Vein endothelial cell (primary cell): ENCODE measurements at places on chromosomes 11 and 22. TPM values are rescaled to one million over a fixed set of nuclear protein-coding genes. Genes with fewer than 3 reads are reported as not detected.

The LRRN4CL gene
- 0.19 and 0.33 TPM in 2 replicates for total RNA-seq

The CENPM gene
- total RNA-seq = 9.1 and 12.6 TPM in 2 replicates

The OSBP2 gene
- 9.9 and 10.8 TPM in 2 replicates for total RNA-seq

The MUC6 gene
- total RNA-seq = not detected in 2 replicates

The C11orf42 gene
- total RNA-seq = not detected in 2 replicates

The CTSW gene
- total RNA-seq = 0.33 TPM in 1 of 2 replicates, not detected in the other

The SMC1B gene
- not detected in 2 replicates for total RNA-seq

The DEUP1 gene
- not detected in 2 replicates for total RNA-seq

The RCOR2 gene
- total RNA-seq = 0.29 and 0.98 TPM in 2 replicates

The OR5P2 gene
- total RNA-seq = 0.33 TPM in 1 of 2 replicates, not detected in the other

The PPP6R3 gene
- 169 and 175 TPM in 2 replicates for total RNA-seq

The LRRC32 gene
- total RNA-seq = 35.5 and 44.1 TPM in 2 replicates

The MS4A3 gene
- not detected in 2 replicates for total RNA-seq

The MS4A10 gene
- not detected in 2 replicates for total RNA-seq

The FAM83F gene
- not detected in 2 replicates for total RNA-seq

The NOX4 gene
- total RNA-seq = 67.3 and 67.6 TPM in 2 replicates

The KRTAP5-6 gene
- total RNA-seq = not detected in 2 replicates

The LRRC74B gene
- not detected in 2 replicates for total RNA-seq

The KDM4D gene
- total RNA-seq = 1.1 and 1.3 TPM in 2 replicates

The CREB3L1 gene
- total RNA-seq = 0.65 and 1.3 TPM in 2 replicates

The RAC2 gene
- total RNA-seq = 82.8 and 98.0 TPM in 2 replicates

The TSPAN32 gene
- not detected in 2 replicates for total RNA-seq

The C11orf52 gene
- 0.65 TPM in 1 of 2 replicates, not detected in the other for total RNA-seq

The ART5 gene
- not detected in 2 replicates for total RNA-seq

The GGT5 gene
- total RNA-seq = 21.3 and 33.0 TPM in 2 replicates

The ADSL gene
- 177 and 204 TPM in 2 replicates for total RNA-seq

The CARD10 gene
- 34.4 and 43.8 TPM in 2 replicates for total RNA-seq

The MYEOV gene
- total RNA-seq = 0.33 and 1.5 TPM in 2 replicates

The PANX3 gene
- total RNA-seq = not detected in 2 replicates

The PGA5 gene
- total RNA-seq = not detected in 2 replicates

The CHKA gene
- total RNA-seq = 18.0 and 24.6 TPM in 2 replicates

The MUC2 gene
- total RNA-seq = not detected in 2 replicates

The DSCAML1 gene
- not detected in 2 replicates for total RNA-seq

The SCGB1D2 gene
- not detected in 2 replicates for total RNA-seq

The PLEKHB1 gene
- 0.98 TPM in 1 of 2 replicates, not detected in the other for total RNA-seq

The TP53AIP1 gene
- not detected in 2 replicates for total RNA-seq

The RIMBP3C gene
- total RNA-seq = 0.19 TPM in 1 of 2 replicates, not detected in the other

The TLCD5 gene
- 5.2 and 6.6 TPM in 2 replicates for total RNA-seq

The LINC01488 gene
- not detected in 2 replicates for total RNA-seq

The TRIM51 gene
- total RNA-seq = not detected in 2 replicates

The PPFIA1 gene
- total RNA-seq = 44.1 and 53.8 TPM in 2 replicates

The BDNF gene
- 1.1 and 3.9 TPM in 2 replicates for total RNA-seq

The BTG4 gene
- not detected in 2 replicates for total RNA-seq

The CRY2 gene
- total RNA-seq = 10.2 and 13.7 TPM in 2 replicates

The AKIP1 gene
- total RNA-seq = 23.7 and 30.7 TPM in 2 replicates

The MGAT3 gene
- not detected in 2 replicates for total RNA-seq

The CD248 gene
- total RNA-seq = 0.19 TPM in 1 of 2 replicates, not detected in the other

The ADM2 gene
- 0.48 and 0.65 TPM in 2 replicates for total RNA-seq

The TRIM49 gene
- not detected in 2 replicates for total RNA-seq

The ELF5 gene
- not detected in 2 replicates for total RNA-seq

The TMEM135 gene
- total RNA-seq = 18.6 and 25.0 TPM in 2 replicates

The SCARF2 gene
- 11.0 and 16.3 TPM in 2 replicates for total RNA-seq

The BTBD18 gene
- not detected in 2 replicates for total RNA-seq

The DEPDC7 gene
- 0.10 TPM in 1 of 2 replicates, not detected in the other for total RNA-seq
